ENCODE measurements at places on chromosomes 5 and 9. TPM values are rescaled to one million over a fixed set of nuclear protein-coding genes. Genes with fewer than 3 reads are reported as not detected.
A peak's percentile ranks its signal among the peaks of the same experiment; 100 is the strongest.

GRCh38 chr5:17373814-17374556 lies 124.0 kb upstream of the TAF11L2 start:
- H3K4me1 ChIP-seq = no peaks in the 10 kb centered on the region
- no peak for DNase-seq
- H3K36me3 ChIP-seq = no peaks in the 10 kb centered on the region
- H3K4me3 ChIP-seq = no peak overlapping the region

PJA2 gene
- polyA plus RNA-seq = 65.9 TPM

GRCh38 chr9:35415402-35416097 lies 74.4 kb upstream of the RUSC2 start:
- H3K4me1 ChIP-seq = no peaks in the 10 kb centered on the region
- no peak overlapping the region for H3K27ac ChIP-seq
- no peak overlapping the region for H3K4me3 ChIP-seq
- DNase-seq = no peak

GRCh38 chr9:72951520-72952380 lies 1.1 kb downstream of the ALDH1A1 start:
- H3K36me3 ChIP-seq = no peaks in the 10 kb centered on the region
- DNase-seq = no peak
- peak overlapping the region; percentile 99 for H3K4me3 ChIP-seq

- DNase-seq = no peak
- no peak overlapping the region for H3K4me3 ChIP-seq
- H3K4me1 ChIP-seq = no peaks in the 10 kb centered on the region
- H3K27me3 ChIP-seq = no peaks in the 10 kb centered on the region
- H3K27ac ChIP-seq = no peak overlapping the region
These were observed 92.3 kb downstream of the GAS1 start for GRCh38 chr9:86854898-86855523.

DNA sequence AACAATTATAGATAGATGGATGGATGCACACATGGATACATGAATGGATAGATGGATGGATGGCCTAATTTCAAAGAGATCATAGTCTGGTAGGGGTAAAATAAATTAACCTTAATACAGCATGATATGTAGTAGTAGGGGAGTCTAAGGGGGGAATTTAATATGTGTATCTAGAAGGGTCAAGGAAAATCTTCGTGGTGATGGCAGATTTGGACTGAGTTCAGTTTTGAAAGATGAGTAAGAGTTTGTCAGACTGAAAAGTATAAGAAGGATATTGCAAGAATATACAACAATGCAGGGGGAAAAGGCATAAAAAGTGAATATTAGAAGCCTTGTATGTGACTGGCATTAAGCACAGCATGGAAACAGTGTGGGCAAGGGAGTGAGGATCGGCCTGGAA lies 98.7 kb downstream of the ZNF462 start:
- no peaks in the 10 kb centered on the region for H3K36me3 ChIP-seq
- no peak for DNase-seq
- H3K27me3 ChIP-seq = no peaks in the 10 kb centered on the region
- no peak overlapping the region for H3K27ac ChIP-seq
- H3K4me1 ChIP-seq = no peaks in the 10 kb centered on the region

DNA sequence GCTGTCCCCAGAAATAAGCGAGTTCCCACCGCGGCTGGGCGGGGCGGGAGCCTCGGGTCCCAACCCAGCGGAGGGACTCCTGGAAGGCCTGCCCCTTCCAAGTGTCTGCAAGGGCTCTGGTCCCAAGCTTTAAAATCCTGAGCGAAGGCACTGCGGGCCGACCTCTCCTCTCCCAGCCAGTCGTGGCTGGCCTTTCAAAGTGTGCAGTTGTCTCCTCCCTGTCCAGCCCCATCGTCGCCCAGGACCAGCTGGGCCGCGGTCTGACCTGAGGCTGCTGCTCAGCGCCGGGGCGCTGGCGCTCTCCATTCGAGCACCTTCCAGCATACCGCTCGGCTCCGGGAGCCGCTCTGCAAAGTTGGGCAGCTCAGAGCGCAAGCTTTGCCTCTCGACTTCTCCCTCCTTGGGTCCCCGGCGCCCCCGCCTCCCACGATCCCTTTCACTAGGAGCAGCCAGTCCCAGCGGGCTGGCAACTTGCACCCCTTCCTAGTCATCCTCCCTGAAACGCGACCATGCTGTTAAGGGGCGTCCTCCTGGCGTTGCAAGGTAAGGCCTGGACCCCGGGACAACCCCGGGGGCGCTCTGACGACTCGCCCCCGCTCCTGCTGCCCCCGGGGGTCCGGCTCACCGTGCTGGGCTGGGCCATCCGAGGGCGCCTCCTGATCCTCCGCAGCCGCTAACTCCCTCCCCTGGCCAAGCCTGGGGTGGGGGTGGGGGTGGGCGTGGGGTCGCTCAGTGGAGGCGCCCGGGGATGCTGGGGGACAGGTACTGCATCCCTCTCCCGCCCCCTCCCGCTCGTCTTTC lies at the start of gene MAMDC2:
TSS of gene MAMDC2 (plus strand) at position 160 of the 801 bp plus-strand sequence. CDS start at position 510, 350 bp downstream.
- H3K27me3 ChIP-seq = no peaks in the 10 kb centered on the region
- peak within 1 kb of the TSS; percentile 55 for H3K4me3 ChIP-seq
- H3K4me1 ChIP-seq = no peaks in the 10 kb centered on the region
- no peaks in the 10 kb centered on the region for H3K36me3 ChIP-seq
- peak; percentile 81 for DNase-seq

DNA sequence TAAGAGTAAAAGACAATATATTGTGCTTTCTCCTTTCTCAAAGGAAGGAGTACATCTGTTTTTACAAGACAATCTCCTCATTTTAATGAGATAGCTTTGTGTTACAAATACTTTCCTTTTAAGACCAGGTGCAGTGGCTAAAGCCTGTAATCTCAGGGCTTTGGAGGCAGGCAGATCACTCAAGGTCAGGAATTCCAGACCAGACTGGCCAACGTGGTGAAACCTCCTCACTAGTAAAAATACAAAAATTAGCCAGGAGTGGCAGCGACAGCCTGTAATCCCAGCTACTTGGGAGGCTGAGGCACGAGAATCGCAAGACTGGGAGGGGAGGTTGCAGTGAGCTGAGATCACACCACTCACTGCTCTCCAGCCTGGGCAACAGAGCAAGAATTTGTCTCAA lies 11.8 kb downstream of the TMEM161B start:
- no peaks in the 10 kb centered on the region for H3K27me3 ChIP-seq
- H3K4me3 ChIP-seq = no peak overlapping the region
- no peak overlapping the region for H3K27ac ChIP-seq
- H3K36me3 ChIP-seq = no peaks in the 10 kb centered on the region
- H3K4me1 ChIP-seq = no peaks in the 10 kb centered on the region

DNA sequence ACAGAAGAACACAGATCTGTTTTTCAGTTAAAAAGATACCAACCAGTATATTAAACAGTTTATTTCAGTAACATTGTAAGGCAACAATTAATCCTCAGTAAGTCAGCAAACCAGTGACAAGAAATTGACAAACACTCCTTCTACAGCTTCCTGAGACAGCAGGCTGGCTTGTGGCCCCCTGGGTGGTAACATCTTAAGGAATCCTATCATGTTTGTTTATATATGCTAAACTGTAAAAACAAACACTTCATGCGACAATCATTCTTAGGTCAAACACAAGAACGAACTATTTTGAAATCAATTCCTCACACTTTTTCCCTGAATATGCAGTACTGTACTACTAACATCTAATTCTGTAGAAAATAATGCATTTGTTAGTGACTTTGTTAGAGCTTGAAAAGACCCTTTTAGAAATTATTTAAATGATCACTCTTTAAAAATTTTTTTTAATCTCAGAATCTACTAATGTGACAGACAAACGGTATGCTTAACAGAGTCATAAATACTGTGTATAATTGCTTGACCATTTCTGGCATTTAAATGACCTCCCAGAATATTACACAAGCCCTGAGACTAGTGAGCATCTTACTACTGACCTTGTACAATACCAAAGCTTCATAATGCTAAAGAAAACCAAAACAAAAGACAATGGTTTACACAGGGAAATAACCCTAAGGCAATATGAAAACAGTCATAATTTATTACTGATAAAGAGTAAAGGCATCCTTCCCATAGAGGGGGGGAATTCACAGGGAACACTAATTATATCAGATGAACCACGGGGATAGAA lies 48.2 kb downstream of the ERMP1 start:
- no peaks in the 10 kb centered on the region for H3K27me3 ChIP-seq
- no peak overlapping the region for H3K27ac ChIP-seq
- peaks cover 11% of the 10 kb centered on the region for H3K36me3 ChIP-seq
- H3K4me3 ChIP-seq = no peak overlapping the region

GRCh38 chr9:107819772-107820565 lies 330.4 kb upstream of the KLF4 start:
- no peaks in the 10 kb centered on the region for H3K4me1 ChIP-seq
- no peaks in the 10 kb centered on the region for H3K27me3 ChIP-seq
- H3K27ac ChIP-seq = no peak overlapping the region
- DNase-seq = no peak

GRCh38 chr5:59637884-59638580 lies 255.5 kb downstream of the PDE4D start:
- H3K27ac ChIP-seq = no peak overlapping the region
- H3K4me1 ChIP-seq = no peaks in the 10 kb centered on the region
- no peaks in the 10 kb centered on the region for H3K27me3 ChIP-seq
- DNase-seq = no peak
- H3K36me3 ChIP-seq = no peaks in the 10 kb centered on the region

- no peak for DNase-seq
- no peaks in the 10 kb centered on the region for H3K27me3 ChIP-seq
- no peaks in the 10 kb centered on the region for H3K4me1 ChIP-seq
- H3K27ac ChIP-seq = no peak overlapping the region
These were observed 345.0 kb downstream of the CWC27 start for GRCh38 chr5:65113771-65114170.

DNA sequence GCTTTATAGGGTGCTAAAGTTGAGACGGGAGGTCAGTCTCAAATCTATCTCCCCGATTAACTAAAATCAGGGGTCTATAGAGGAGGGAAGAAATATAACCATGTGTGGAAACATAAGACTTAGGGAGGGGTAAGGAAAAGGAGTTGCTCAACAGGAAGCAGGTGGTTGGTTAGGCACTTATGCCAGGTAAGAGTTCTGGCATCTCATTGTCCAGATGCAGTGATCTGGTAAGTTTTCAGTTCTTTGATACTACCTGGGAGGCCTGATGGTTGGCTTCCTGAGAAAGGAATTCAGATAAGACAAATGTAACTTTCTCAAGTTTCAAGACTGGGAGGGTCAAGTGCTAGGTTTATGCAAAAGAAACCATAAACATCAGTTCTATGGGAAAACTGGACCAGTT lies 47.7 kb downstream of the CERT1 start:
- no peaks in the 10 kb centered on the region for H3K36me3 ChIP-seq
- no peak overlapping the region for H3K4me3 ChIP-seq
- H3K27me3 ChIP-seq = no peaks in the 10 kb centered on the region
- no peaks in the 10 kb centered on the region for H3K4me1 ChIP-seq

- H3K4me3 ChIP-seq = no peak overlapping the region
- H3K27me3 ChIP-seq = no peaks in the 10 kb centered on the region
These were observed 35.6 kb downstream of the RBM27 start for GRCh38 chr5:146238973-146239372.

ADRA1B gene
- 3.8 TPM for polyA plus RNA-seq

BDP1 gene
- polyA plus RNA-seq = 10.1 TPM

GRCh38 chr5:150781706-150782614 lies 3.4 kb downstream of the SMIM3 start:
- peaks cover 6% of the 10 kb centered on the region for H3K4me1 ChIP-seq
- DNase-seq = peak; percentile 88
- no peak overlapping the region for H3K4me3 ChIP-seq
- H3K27me3 ChIP-seq = no peaks in the 10 kb centered on the region
- no peaks in the 10 kb centered on the region for H3K36me3 ChIP-seq

DNA sequence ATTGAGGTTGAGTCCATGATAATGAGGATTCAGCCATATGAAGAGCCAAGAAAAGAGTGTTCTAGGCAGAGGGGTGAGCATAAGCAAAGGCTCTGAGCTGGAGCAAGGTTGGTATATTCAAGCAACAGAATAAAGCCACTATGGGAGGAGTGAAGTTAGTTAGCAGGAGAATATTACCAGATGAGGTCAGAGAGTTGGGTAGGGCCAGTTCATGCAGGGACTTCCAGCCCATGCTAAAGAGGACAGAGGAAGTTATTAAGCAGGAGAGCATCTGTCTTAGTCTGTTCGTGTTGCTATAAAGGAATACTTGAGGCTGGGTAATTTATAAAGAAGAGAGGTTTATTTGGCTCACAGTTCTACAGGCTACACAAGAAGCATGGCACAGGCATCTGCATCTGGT lies 57.1 kb upstream of the ATG10 start:
- no peaks in the 10 kb centered on the region for H3K36me3 ChIP-seq
- H3K27me3 ChIP-seq = no peaks in the 10 kb centered on the region
- H3K27ac ChIP-seq = no peak overlapping the region
- no peak overlapping the region for H3K4me3 ChIP-seq

KCNV2 gene
- polyA plus RNA-seq = not detected

DNA sequence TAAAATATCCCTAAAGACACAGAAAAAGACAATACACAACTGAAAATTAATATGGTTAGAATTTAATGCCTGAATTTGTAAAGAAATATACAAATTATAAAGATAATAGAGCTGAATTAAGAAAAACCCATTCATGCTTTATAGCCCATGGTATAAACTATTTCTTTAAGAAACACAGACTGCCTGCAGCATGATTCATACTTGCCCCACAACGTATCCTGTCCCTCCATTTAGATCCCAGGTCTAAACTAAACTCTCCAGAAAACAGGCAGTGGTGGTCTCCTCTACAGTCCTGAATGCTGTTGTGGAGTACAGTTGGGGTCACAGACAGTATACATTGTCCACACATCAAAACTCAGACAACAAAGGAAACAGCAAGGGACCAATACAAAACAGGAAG lies 24.8 kb downstream of the IL6ST start:
- DNase-seq = no peak
- no peaks in the 10 kb centered on the region for H3K27me3 ChIP-seq
- no peak overlapping the region for H3K4me3 ChIP-seq
- H3K27ac ChIP-seq = no peak overlapping the region
- H3K36me3 ChIP-seq = no peaks in the 10 kb centered on the region

PRLR gene
- 0.08 TPM for polyA plus RNA-seq

DNA sequence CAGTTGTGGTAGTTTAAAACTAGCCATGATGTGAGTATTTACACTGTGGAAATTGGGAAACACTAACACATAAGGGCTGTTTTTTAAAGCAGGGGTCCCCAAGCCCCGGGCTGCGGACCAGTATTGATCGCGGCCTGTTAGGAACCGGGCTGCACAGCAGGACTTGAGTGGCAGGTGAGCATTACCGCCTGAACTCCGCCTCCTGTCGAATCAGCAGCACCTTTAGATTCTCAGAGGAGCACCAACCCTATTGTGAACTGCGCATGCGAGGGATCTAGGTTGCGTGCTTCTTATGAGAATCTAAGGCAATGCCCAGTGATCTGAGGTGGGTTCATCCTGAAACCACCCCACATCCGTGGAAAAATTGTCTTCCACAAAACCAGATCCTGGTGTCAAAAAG lies 127.8 kb downstream of the PCSK5 start:
- no peaks in the 10 kb centered on the region for H3K27me3 ChIP-seq
- peaks cover 2% of the 10 kb centered on the region for H3K4me1 ChIP-seq
- DNase-seq = no peak
- H3K4me3 ChIP-seq = no peak overlapping the region
- no peak overlapping the region for H3K27ac ChIP-seq

GRCh38 chr9:89523948-89524347 lies 26.0 kb upstream of the SEMA4D start:
- H3K4me3 ChIP-seq = no peak overlapping the region
- H3K27ac ChIP-seq = no peak overlapping the region
- no peaks in the 10 kb centered on the region for H3K27me3 ChIP-seq

TOMM5 gene
- polyA plus RNA-seq = 171 TPM

PPP2R2B gene
- 9.0 TPM for polyA plus RNA-seq

SLC46A2 gene
- not detected for polyA plus RNA-seq

Data from aorta (tissue), 5 donors.